ENCODE measurements at places on chromosomes 7 and 10.

GRCh38 chr7:140928491-140929309 lies 4.0 kb upstream of the BRAF start:
- DNase-seq = no peak

- no peak for DNase-seq
These were observed 281.3 kb downstream of the CACNA2D1 start for GRCh38 chr7:82162289-82162688.

GRCh38 chr7:84247591-84247990 lies 53.0 kb upstream of the SEMA3A start:
- peak; percentile 28 for DNase-seq

DNA sequence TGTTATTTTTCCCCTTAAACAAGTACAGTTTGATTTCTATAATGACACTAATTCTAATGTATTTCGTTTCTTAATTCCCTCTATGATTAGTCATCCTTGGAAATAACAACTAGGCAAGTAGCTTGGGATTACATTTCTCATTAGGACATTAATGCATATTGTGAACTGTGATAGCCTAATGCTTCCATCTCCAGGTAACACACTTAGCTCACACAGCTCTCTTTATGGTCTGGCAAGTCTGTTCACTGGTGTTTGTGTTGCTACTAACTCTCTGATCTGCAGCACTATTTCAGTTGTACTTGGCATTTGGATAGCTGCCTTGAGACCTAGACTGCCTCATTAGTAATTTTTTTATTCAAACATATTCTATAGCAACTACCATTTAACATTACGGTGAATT lies 853.2 kb downstream of the SORCS3 start:
- no peak for DNase-seq

DNA sequence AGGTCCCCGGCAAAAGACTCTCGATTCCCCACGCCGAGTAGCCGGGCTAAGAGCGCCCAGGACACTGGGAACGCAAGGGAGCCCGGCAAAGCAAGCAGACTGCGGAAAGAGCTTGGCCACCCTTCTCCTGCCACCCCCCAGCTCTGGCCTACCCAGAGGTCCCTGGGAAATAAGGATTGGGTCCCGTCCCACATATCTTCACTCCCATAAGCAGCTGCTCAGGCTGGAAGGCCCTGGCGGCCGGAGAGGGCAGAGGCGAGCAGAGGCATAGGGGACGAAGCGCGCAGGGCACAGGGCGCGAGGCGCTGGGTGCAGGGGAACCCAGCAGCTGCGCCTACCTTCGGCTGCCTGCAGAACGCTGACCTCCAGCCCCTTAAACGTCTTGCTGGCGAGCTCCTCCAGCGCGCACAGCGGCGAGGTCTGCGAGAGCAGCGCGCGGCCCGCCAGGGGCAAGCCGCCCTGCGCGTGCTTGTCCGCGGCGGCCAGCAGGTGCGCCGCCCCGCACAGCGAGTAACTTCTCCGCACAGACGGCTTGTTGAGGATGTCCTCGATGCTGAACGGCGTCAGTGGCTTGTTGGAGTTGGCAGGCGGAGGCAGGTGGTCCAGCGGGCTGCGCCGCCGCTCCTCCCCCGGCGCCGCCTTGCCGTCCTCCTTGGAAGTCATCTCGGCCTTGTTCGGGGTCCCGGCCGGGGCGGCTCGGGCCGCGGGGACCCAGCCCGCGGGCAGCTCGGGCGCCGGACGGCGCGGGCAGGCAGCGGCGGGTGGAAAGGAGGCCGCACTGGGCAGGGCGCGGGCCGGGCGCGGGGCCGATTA lies 904 bp downstream of the LBX1 start:
- DNase-seq = no peak

DNA sequence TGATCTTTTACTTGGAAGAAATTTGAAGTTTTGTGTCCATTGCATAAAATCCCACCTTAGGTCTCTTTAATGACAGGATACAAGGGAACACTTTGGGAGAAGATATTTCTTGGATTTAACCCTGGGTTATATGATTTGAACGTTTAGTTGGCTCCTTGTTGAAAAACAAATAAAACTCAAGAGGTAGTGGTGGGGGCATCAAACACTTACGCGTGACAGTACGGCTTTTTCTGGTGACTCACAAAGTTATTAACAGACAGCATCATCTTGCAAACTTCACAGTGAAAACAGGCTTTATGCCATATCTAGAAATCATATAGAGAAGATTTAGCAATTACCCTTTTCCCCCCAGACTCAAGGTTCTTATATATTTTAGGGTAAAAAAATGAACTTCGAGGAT lies 699 bp downstream of the NRAP start:
- DNase-seq = no peak

DNA sequence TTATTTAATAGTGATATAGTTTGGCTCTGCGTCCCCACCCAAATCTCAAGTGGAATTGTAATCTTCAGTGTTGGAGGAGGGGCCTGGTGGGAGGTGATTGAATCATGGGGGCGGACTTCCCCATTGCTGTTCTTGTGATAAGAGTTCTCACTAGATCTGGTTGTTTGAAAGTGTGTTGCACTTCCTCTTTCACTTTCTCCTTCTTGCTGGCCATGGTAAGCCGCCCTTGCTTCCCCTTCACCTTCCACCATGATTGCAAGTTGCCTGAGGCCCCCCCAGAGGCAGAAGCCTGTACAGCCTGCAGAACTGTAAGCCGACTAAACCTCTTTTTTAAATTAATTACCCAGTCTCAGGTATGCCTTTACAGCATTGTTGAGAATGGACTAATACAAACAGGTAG lies 101.4 kb downstream of the MTPAP start:
- peak; percentile 37 for DNase-seq

DNA sequence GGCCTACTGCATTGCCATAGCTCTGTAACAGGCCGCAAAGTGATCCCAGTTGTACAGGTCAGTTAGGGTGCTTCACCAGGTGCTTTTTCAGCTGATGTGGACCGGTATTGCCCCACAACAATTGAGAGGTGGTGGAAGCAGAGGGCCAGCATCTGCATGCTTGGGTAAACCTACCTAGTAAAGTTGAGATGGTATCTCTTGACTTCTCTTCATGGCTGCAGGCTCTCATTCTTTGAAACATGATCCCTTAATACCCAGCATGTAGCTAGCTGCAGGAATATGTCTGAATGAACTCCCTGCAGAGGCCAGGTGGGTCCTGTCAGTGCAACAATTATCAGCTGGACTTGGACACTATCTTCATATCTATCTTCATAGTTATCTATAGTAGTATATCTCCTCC lies 60.7 kb upstream of the CCDC6 start:
- DNase-seq = no peak

DNA sequence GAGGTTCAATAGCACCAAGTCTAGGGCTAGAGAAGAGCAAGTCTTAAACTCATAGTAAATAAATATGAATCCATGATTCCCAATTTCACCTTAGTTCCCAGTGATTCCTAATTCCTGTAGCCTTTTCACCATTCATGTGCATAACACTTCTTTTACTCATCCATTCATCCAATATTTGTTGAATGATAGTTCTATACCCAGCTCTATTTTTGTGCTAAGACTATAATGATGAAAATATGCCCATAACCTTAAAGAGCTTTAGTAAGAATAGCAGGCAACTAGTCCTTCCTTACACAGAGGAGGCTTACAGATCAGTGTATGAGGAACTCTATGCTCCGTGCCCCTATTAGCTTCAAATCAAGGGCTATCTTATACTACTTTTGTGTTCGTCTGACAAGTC lies 280.2 kb upstream of the CHRM2 start:
- DNase-seq = no peak

DNA sequence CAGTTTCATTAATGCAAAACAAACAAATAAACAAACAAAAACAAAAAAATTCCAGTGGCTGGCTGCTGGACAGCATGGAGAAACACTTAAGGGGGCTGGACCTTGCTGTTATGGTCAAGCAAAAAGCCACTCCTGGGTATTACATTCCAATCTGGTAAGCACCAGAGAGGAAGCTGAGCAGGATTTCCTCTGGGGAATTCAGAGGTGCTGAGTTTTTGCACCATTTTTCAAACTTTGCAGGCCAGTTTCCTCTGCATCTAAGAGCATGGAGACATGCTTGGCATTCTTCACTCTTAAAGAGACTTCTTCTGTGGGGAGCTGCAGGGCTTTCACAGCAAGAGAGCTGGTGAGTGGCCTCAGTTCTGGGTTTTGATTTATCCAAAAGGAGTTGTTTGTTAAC lies 84.5 kb downstream of the FZD1 start:
- DNase-seq = no peak

DNA sequence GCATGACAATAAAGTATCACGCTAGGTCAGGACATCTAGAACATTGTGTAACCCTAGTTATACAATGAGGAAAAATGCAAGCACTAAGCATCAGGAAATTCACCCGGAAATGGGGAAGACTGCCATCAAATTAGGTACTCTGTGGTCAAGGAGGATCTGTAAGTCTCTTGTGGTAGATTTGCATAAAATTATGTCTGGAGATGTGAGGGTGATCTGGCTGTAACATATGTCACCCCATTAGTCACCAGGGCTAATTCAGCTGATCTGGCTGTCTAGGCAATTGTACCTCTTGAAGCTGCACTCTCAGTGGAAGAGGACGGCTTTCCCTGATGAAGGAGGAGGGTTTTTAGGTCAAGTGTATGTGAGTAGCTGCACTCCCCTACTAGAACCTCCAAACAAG lies 14.8 kb downstream of the AKR1D1 start:
- DNase-seq = peak; percentile 85

- no peak for DNase-seq
These were observed 5.7 kb upstream of the RPP30 start for GRCh38 chr10:90866050-90866598.

- peak; percentile 88 for DNase-seq
These were observed 7.1 kb downstream of the BAG3 start for GRCh38 chr10:119658274-119658673.

DNA sequence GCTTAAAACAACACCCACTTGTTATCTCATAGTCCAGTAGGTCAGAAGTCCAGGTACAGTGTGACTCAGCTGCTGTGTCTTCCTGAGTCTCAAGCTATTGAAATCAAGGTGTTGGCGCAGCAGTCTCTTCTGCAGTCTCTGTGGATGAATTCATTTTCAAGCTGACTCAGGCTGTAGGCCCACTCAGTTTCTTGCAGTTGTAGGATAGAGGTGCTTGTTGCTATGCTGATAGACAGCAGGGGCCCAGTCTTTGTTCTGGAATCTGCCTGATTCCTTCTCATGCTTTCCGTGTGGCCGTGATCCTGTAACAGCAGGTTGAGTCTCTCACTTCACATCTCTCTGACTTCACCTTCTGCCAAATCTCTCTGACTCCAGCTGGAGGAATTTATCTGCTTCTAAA lies 400.4 kb upstream of the POM121L12 start:
- DNase-seq = no peak

GRCh38 chr10:108852211-108852610 lies 1071.1 kb downstream of the XPNPEP1 start:
- DNase-seq = no peak

DNA sequence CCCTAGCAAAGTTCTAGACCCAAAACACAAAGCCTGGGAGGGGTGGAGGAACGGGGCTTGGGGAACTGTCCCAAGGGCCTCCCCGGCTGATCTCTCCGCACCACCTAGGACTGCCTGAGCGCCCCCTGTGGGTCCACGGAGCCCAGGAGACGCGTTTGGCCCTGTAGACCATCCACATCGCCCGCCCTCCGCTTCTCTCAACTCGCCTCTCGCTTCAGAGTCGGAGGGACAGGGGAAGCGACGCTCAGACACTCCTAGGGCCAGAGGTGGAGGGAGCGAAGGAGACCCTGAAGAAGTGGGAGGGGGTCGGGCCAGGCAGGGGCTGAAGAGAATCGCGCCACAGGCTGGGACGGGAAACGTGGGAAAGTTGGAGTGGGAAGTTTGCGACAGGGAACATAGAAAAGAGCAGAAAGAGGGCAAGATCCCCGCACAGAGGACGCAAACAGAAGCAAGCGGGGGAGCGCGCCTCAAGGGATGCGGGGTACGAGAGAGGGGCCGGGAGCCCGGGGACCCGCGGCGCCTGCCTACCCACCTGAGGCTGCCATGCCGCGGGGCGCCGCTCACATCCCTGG lies 378 bp downstream of the PIK3AP1 start:
- peak; percentile 94 for DNase-seq

DNA sequence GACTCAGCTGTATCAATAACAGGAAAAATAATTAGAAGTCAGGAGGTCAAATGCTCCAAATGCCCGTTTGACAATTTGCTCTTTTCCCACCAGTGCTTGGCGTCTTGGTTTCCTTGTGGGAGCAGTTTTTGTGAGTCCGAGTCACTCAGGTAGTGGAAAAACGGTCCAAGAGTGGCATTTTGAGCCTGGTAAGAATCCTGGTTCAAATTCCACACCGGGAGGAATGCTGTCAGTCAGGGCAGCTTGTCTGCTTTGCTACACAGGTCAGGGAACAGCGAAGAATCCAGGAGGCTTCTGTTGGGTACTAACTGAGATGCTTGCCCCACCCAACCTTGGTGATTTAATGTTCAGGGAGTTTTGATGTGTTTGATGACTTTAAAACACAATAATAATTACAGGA lies 209.5 kb downstream of the HERPUD2 start:
- no peak for DNase-seq

DNA sequence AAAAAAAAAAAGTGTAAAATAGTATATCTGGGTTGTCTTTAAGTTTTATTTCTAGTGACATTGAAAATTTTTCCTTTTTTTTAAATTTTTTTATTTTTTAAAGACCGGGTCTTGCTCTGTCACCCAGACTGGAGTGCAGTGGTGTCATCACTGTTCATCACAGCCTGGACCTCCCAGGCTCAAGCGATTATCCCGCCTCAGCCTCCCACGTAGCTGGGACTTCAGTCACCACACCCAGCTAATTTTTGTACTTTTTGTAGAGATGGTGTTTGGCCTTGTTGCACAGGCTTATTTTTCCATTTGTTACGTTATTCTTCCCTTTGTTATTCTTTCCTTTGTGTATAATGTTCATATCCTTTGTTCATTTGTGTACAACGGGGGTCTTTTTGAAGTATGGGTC lies 30.1 kb downstream of the TSPAN14 start:
- peak; percentile 84 for DNase-seq

DNA sequence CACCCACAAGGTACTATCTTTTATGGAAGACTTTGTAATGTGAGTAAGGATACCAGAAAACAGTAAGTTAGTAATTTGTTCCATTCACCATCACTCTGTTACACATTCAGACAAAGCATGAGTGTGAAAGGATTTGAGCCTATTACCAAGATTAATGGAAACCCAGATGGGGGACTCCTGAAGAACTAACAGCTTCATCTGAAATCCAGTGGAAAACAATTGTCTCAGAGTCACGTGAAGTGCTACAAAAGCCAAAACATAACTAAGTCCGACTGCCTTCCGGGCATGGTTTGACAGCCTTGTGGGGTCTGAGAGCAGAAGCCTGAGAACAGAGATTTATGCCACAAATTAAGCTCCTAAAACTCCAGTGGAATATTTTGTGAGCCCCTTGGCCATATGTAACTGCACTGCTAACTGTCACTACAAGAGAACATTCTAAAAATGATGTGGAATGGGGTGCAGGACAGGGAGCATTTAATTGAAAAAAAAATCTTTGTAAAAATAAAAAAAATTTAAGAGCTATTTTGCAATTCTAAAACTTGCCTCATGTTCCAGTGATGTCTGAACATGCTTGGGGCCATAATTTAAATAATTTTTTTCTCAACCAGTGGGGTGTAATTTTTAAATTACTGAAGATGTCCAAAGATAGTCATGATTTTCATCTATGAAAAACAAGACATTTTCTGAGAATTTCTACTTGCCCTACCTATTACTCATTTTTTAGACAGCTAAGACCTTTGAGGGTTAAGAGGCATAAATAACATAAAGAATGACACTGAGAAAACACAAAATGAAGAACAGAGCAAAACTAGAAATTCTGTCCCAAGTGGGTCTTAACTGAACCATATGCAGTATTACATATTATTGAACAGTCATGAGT lies 555.0 kb downstream of the INHBA start:
- DNase-seq = no peak

- DNase-seq = no peak
These were observed 21.0 kb upstream of the MYL7 start for GRCh38 chr7:44162179-44162578.
